ENCODE measurements at places on chromosomes 11 and 22. TPM values are rescaled to one million over a fixed set of nuclear protein-coding genes. Genes with fewer than 3 reads are reported as not detected.

Gene C11orf42
- polyA plus RNA-seq: not detected

Gene PARVG
- not detected for polyA plus RNA-seq

Gene ELF5
- not detected for polyA plus RNA-seq

Gene P2RY2
- polyA plus RNA-seq: 4.2 TPM

Gene CREB3L1
- 0.61 TPM for polyA plus RNA-seq

Gene TMEM45B
- polyA plus RNA-seq: 0.59 TPM

All from foreskin keratinocyte (primary cell).